ENCODE measurements at places on chromosomes 4 and X.

- DNase-seq: no peak
These were observed 350.8 kb upstream of the CASK start for GRCh38 chrX:42274151-42274550.

GRCh38 chr4:168390041-168390440, 71.5 kb upstream of the DDX60 start:
- DNase-seq: no peak

- no peak for DNase-seq
These were observed 74.8 kb downstream of the TEX13C start for GRCh38 chrX:125394449-125394848.

DNA sequence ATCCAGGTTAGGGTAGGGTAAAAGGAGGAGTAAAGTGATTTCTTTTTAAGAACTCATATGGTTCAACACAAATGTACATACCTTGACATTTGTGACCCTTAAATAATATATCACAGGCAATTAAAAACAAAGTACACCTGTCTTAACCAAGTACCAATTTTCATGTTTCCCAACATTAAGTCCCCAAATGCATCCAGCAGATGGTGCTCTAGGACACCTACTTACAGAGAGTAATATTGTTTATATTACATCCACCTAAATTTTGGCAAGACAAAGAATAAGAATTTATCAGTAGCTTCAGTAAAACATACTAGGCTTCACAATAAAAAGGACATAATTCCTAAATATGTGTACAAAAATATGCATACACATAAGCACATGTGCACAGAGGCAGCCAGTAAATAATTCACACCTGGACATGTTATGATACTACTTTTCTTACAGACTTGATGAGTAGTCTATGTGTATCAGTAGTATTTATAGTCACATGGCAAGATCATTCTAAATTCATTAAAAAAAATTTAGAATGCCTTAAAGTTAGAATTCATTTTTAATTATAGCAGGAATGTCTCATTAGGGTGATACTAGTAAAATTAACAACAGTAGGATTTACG, 219.7 kb downstream of the DCLK2 start:
- peak; percentile 60 for DNase-seq

- peak; percentile 19 for DNase-seq
These were observed 1.9 kb downstream of the DHRSX start for GRCh38 chrX:2498781-2499302.

DNA sequence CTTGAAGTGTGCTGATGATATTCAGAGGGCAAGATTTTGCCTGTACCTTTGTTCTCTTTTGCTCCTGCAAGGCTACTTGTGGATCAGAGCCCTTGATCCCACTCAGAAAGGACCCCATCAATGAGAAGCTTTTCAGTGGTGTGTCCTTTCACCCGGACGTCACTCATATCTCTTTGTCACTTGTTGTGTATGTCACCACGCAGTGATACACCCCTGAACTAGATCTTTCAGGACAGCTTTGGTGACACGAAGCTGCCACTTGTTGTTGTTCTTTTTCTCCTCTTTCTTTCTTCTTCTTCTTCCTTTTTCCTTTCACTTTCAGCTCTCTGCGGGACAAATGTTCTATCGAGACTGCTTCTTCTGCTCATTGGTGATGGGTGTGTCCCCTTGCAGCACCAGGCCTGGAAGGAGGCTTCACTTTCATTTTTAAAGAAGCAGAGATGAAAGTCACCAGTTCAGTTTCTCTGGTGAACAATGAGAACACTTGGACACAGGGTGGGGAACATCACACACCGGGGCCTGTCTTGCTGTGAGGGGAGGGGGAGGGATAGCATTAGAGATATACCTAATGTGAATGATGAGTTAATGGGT, 83.6 kb downstream of the NBDY start:
- no peak for DNase-seq

DNA sequence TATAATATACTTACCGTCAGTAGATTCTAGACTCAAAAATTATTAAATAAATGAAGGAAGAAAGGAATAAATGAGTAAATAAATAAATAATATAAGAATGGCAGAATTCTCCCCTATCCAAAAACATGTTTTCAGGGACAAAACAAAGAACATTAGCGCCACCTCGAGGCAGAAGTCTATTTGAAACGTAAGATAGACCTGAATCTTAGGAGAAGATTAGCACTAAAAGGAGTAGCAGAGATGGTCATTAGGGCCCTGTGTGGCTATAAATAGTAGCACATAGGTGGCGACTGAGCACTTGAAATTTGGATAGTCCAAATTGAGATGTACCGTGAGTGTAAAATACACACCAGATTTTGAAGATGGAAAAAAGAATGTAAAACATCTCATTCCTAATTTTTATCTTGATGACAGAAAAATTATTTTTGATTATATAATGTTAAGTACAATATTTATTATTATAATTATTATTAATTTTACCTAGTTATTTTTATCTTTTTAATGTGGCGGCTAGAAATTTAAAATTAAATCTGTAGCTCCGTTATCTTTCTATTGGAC, 24.3 kb upstream of the SRD5A3 start:
- DNase-seq: peak; percentile 75

DNA sequence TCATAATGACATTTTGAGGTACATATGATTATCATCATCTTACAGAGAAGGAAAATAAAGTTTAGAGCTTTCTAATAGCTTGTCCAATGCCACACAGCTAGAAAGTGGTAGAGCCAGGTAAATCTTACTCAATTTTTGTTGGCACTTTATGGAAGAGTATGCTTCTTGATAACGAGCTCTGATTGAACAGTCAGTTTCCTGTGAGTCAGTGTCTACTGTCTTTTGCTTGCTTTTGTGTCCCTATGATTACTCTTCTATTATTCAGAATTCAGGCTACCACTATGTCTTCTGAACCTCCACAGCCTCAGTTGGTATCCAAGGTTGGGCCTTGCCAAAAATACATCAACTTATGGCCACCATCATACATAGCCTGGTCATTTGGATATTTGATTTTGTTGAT, 2.6 kb downstream of the FAAH2 start:
- DNase-seq: no peak

- DNase-seq: no peak
These were observed 50.2 kb downstream of the LEF1 start for GRCh38 chr4:108118505-108118904.

DNA sequence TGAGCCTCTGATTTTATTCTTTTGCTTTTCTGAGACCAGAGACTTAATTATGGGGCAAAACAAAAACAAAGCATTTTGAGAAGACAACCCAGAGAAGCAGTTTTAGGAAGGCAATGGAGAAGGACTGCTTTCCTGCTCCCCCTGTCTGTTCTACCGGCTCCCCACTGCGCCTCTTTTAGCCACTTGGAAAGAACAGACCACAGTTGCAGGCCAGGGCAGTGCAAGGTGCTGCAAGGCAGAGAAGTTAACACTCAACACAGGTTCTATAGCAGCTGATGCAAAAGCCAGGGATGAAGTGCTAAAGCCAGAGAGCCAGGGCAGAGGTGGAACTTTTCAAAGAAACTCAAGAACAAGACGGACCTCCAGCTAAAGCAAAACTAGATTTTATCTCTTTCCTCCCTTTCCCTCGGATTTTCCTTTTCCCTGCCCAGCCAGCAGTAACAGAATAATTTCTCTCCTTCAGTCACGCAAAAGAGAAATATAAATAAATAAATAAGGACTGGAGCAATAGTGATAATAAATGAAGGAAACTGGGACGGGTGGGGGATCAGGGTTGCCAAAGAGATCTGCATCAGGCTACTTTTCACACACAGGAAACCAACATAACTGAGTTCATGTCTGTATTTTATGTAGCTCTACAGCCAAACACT, 10.4 kb downstream of the SH3RF1 start:
- DNase-seq: no peak

DNA sequence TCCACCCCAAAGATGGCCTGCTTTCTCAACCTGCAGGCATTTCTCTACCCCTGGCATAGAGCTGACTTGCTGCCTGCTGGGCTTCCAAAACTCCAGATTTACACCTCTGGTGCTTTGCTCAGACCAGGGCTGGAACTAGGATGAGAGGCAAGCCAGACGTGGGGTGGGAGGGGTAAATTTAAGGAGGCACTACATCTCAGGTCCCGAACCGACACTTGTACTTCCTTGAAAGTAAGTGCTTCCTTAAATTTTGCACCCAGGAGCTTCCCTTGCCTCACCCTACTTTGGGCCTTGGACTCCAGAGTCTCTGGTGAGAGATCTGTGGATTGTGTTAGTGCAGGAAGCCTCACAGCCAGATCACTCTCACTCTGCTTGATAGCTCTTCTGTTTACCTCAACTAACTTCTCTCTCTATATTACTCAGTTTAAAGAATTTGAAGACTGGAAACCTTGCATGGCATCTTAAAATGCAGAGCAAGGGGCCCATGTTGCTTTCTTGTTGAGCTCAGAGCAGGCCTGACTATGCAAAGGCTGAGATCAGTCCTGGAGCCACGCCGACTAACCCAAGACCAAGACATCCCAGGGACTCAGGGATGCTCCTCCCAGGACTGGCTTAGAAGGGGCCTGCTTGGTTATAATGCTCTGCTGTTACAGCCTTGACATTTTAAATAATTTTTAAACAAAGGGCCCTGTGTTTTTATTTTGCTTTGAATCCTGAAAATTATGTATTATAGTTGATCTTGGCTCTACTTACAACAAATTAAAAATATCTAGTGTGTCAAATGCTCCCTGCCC, 145.0 kb upstream of the LEF1 start:
- no peak for DNase-seq

DNA sequence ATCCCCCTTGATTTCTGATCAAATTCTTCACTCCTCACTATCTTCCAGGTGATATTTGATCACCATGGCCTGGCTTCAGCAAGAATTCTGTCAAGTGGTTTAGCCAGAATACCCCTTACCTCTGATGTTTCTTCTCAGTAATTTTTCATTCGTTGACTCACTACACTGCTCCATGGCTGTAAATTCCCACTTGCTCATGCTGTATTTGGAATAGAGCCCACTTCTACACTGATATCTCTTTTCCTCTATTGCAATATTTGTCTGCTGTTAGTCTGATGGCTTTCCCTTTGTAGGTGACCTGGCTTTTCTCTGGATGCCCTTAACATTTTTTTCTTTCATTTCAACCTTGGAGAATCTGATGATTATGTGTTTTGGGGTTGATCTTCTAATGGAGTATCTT, 73.9 kb upstream of the DIPK2B start:
- DNase-seq: peak; percentile 20

GRCh38 chr4:164596927-164597326, 157.0 kb upstream of the SMIM31 start:
- no peak for DNase-seq

- no peak for DNase-seq
These were observed 53.9 kb downstream of the CPZ start for GRCh38 chr4:8646296-8647093.

DNA sequence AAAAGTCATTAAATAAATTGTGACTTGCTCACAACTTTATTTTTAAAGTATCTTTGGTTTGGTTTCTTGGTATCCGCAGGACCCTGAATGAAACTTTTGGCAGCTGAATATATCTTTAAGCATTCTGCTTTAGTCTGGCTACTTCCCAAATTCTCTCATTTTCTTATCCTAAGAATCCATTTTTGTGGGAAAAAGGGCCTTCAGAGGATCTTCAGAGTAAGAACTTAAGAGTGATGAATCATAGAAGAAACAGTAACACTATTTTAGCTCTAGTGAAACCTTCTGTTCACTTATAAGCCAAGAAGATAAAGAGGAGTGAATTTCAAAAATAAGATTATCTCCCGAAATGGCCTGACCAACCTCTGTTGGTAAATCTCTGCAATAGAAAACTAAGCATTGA, 540.6 kb upstream of the MAGEB18 start:
- peak; percentile 72 for DNase-seq

DNA sequence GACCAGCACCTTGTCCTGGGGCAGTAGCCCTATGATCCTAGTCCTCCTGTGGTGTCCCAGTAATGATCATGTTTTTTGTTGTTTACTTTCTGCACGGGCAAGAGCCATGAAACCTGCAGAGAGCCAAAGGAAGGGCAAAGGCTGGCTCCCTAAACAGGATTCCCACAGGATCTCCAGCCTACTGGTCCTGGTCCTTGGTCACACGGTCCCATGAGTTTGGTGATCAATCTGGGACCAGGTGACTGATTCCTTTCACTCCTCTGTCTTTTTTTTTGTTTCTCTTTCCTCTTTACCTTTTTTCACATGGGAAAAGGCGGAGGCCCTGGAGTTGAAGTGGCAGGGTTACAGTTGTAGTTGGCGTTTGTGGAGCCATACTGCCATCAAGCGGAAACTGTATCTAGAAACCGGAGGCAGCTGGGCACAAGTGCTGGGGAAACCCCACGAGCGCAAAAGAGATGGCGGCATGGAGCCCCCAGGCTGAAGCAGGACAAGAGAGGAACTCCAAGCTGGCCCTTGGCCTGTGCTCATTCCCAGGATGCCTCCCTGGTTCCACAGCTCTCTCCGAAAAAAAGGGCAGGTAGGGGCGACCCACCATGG, 34.6 kb downstream of the NBDY start:
- no peak for DNase-seq

GRCh38 chr4:149296503-149296902, 519.1 kb downstream of the IQCM start:
- no peak for DNase-seq

- DNase-seq: no peak
These were observed 231.5 kb upstream of the AGTR2 start for GRCh38 chrX:115939070-115939469.

- no peak for DNase-seq
These were observed 11.0 kb downstream of the GNRHR start for GRCh38 chr4:67743194-67743593.

- no peak for DNase-seq
These were observed 3.3 kb downstream of the EGF start for GRCh38 chr4:109916027-109916409.

DNA sequence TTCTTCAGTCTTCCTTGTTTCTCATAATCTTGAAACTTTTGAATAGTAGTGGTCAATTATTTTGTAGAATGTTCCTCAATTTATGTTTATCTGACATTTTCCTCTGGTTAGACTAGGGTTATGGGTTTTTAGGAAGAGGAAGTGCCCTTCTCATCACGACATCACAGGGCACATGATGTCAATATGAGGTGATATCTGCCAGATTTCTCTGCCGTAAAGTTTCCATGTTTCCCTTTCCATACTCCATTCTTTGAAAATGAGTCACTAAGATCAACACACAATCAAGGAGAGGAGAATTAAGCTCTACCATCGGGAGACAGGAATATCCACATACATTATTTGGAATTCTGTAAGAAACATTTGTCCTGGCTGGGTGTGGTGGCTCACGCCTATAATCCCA, 28.4 kb downstream of the RP2 start:
- DNase-seq: peak; percentile 66

Data from fibroblast of skin of right biceps (primary cell).